Activated CD4-positive, alpha-beta T cell treated with anti-CD3 and anti-CD28 coated beads for 24 hours (primary cell): ENCODE measurements at places on chromosomes 16 and 17.
A peak's percentile ranks its signal among the peaks of the same experiment; 100 is the strongest.

- DNase-seq, result no peak
Observed at GRCh38 chr17:19346351-19347255, 15.9 kb downstream of the B9D1 start.

GRCh38 chr17:40909755-40910154 is 24.7 kb upstream of the KRT20 start:
- DNase-seq, result no peak

GRCh38 chr17:28370035-28370743 is at the start of gene VTN:
Gene VTN (minus strand): TSS chr17:28370307. CDS start chr17:28370203, 104 bp downstream.
- no peak for DNase-seq

GRCh38 chr16:12435730-12436129 is 368.0 kb downstream of the CPPED1 start:
- DNase-seq, result no peak

GRCh38 chr17:20896153-20896649 is 146.6 kb downstream of the USP22 start:
- peak; percentile 7 for DNase-seq

DNA sequence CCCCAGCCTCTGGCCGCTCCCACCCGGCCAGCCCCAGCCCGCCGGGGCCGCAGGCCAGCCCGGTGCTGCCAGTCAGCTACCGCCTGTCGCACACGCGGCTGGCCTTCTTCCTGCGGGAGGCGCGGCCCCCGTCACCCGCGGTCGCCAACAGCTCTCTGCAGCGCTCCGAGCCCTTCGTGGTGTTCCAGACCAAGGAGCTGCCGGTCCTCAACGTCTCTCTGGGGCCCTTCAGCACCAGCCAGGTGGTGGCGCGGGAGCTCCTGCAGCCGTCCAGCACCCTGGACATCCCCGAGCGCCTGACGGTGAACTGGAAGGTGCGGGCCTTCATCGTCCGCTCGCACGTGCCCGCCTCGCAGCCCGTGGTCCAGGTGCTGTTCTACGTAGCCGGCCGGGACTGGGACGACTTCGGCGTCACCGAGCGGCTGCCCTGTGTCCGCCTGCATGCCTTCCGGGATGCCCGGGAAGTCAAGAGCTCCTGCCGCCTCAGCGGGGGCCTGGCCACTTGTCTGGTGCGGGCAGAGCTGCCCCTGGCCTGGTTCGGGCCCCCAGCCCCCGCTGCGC is 46.8 kb downstream of the TMEM132E start:
- DNase-seq, result no peak

- DNase-seq, result no peak
Observed at GRCh38 chr16:64702415-64702814, 419.4 kb downstream of the CDH11 start.

DNA sequence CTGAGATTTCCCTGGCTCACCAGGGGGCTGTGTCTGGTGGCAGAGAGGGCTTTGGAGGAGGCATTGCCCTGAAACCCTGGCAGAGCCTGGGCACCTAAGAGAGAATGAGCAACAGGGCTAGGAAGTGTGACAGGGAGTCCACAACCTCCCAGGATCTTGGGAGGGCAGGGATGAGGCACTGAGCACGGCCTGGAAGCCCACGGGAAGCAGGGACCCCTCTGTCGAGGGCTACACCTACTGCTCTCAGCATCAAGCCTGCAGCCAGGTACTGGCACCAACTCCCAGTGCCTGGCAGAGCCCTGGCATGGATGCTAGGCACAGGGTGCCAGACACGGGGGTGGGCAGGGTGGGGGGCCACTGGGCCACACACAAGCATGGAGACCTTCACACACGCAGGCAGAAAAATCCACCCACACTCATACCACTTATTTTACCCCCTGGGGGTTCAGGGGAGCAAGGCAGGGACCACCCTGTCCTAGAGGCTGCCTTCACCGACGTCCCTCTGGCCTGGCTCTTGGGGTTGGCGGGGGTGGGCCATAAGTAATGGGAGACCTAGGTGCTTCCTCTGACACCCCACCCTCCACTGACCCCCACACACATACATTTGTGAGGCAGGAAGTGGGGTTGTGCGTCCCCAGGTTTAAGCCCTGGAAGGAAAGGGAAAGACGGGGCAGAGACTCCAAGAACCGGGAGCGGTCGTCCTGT is 970 bp upstream of the HSD11B2 start:
- DNase-seq, result no peak

- DNase-seq, result no peak
Observed at GRCh38 chr17:18167421-18167820, 16.2 kb upstream of the ALKBH5 start.

GRCh38 chr16:66064801-66065530 is 301.5 kb upstream of the CDH5 start:
- DNase-seq, result no peak

GRCh38 chr17:8387914-8388651 is 5.1 kb upstream of the RPL26 start:
- no peak for DNase-seq

DNA sequence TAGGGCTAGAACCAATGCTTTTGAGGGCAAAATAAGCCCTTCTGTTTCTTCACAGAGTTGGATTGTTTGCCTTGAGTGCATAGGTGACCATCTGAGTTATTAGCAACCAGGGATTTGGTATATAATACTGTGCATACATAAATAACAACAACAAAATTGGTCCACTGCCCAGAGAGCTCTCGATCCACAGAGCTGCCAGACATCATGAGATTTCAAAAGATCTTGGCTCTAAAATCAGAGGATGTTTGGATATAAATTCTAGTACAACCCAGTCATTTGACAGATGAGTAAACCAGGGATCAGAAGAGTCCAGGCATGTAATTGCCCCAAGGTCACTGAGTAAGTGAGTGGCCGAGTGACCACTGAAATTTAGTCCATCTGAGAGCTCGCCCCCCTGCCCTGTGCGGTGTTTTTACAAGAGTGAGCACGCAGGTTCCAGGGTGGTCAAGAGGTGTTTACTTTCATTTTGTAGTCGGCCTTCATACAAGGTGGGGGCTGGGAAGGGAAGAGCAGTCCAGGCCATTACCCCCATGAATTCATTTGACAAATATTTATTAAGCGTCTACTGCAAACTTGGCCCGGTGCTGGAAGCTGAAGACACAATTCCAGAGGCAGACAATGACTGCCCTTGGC is 1.8 kb upstream of the MT2A start:
- DNase-seq, result no peak

GRCh38 chr16:11635113-11635652 is 33.1 kb upstream of the SNN start:
- no peak for DNase-seq

DNA sequence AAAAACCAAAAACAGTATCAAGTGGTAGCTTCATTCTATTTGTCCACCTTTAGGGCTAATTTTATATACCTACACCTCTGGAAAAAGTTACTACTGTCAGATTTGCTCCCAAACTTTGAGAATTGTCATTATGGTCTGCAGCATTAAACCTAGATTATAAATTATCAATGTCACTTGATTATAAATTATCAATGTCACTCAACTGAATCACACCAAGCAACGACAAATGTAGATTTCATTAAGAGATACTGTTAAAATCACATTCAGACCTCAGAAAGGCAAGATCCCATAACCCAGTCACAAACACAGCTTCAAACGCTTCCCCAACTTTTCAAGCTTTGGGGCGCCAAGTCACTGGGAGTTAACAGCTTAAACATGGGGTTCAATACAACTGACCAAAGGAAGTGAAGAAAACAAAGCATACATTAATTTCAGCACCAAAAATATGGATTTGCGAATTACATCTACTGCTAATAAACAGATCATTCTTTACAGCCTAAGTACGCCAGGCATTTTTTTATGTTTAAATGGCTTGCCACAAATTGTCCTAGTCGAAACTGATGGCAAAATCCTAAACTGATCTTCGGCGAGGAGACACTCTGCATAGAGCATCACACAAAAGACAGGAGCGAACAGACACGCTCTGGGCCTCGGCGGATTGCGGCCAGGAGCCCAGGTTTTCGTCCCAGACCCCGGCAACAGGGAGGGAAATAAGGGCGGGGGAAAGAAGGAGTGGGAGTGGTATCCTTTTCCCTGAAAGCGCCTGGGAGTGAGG is 981 bp downstream of the GLG1 start:
- no peak for DNase-seq

DNA sequence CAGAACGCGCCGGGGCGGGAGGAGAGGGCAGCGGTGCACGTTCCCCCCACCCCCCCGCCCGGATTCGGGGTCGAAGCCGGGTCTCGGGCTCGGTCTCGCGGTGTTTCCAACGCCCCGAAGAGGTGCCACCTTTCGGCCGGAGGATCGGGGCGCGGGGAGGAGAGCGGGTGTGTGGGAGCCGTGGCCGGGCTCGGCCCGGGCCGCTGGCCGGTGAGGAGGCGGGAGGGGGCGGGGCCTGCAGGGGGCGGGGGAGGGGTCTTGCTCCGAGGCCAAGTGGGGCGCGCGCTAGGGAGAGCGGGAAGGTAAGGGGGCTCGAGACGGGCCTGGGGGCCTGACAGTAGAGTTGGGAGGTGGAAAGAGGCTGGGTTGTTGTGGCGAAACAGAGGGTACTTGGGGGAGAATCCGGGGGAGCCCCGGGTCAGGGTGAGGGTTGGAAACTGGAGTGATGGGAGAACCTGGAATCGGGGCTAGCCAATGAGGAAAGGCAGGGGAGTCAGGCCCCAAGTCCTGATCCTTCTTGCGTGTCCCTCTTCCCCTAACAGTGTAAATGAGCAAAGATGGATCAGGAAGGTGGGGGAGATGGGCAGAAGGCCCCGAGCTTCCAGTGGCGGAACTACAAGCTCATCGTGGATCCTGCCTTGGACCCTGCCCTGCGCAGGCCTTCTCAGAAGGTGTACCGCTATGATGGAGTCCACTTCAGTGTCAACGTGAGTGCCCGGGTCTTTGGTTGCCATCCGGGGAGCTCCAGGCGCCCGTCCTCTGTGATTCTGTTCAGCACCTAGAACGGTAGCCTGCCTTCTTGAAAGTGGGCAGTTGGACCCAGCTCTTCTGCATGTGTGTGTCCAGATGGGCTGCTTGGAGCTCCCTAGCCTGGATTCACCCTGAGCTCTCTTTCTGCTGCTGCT is 873 bp downstream of the SETD1A start:
- DNase-seq, result no peak

GRCh38 chr16:9392956-9393355 is 301.5 kb downstream of the HAPSTR1 start:
- DNase-seq, result no peak

GRCh38 chr17:58970609-58971450 is 135.8 kb downstream of the TRIM37 start:
- no peak for DNase-seq
